ENCODE measurements at places on chromosomes 6 and 20. TPM values are rescaled to one million over a fixed set of nuclear protein-coding genes. Genes with fewer than 3 reads are reported as not detected.

DNA sequence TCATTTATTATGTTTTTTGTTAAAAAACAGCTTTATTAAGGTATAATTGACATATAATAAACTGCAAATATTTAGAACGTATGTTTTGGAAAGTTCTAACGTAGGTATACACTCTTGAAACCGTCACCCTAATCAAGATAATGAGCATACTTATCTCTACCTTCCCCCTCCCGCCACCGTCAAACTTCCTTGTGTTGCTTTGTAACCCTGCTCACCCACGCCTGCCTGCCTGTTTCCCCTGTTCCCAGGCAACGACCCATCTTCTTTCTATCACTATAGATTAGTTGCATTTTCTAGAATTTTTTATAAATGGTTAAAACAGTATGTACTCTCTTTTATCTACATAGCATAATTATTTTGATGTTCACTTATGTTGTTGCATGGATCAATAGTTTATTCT is 33.5 kb upstream of the GCLC start:
- no peak for DNase-seq
- no peak overlapping the region for H3K4me3 ChIP-seq
- no peaks in the 10 kb centered on the region for H3K27me3 ChIP-seq
- H3K4me1 ChIP-seq, result no peaks in the 10 kb centered on the region
- no peak overlapping the region for H3K27ac ChIP-seq

DNA sequence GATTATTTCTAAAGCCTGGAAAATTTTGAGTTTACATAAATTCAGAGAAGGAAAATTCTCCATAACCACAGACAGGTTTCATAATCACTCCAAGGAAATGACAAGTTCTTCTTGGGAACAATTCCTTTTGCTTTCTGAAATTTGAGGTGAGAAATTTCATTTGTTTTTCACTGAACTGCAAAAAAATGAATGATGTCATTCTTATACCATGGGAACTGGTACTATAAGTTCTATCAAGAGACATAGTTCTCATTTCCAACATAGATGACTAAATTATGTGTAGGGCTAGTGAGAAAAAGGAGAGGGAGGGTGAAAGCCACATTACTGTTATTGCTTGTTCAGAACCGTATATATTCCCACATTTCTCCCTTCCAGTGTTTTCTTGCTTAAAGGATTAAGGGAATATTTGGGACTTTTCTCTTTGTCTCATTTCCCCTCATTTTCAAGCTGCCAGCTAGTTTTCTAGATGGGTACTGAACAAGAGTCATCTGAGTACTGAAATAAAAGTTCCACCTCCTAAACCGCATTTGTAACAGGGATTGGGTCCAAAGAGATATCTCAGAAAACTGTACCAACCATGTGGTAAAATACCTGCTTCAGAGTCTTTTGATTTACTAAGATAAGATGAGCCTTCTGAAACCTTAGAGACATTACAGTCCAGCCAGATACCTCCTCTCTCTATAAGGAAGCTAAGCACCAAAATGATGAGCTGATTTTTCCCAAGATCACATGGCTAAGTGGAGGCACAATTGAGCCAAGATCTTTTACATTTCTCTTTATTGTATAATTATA is 144.3 kb upstream of the PRDM1 start:
- H3K36me3 ChIP-seq, result no peaks in the 10 kb centered on the region
- no peaks in the 10 kb centered on the region for H3K4me1 ChIP-seq
- H3K27ac ChIP-seq, result no peak overlapping the region
- no peak for DNase-seq
- no peaks in the 10 kb centered on the region for H3K27me3 ChIP-seq

- H3K27ac ChIP-seq, result no peak overlapping the region
- H3K4me1 ChIP-seq, result no peaks in the 10 kb centered on the region
- DNase-seq, result no peak
Observed at GRCh38 chr6:113315165-113315564, 542.0 kb upstream of the MARCKS start.

- no peaks in the 10 kb centered on the region for H3K36me3 ChIP-seq
- H3K27me3 ChIP-seq, result no peaks in the 10 kb centered on the region
- DNase-seq, result no peak
- no peaks in the 10 kb centered on the region for H3K4me1 ChIP-seq
- H3K27ac ChIP-seq, result no peak overlapping the region
- no peak overlapping the region for H3K4me3 ChIP-seq
Observed at GRCh38 chr20:45111799-45112471, 3.0 kb downstream of the WFDC5 start.

- H3K36me3 ChIP-seq, result no peaks in the 10 kb centered on the region
- peak overlapping the region; percentile 64 for H3K4me3 ChIP-seq
- H3K4me1 ChIP-seq, result peaks cover 16% of the 10 kb centered on the region
- H3K27ac ChIP-seq, result no peak overlapping the region
- DNase-seq, result no peak
Observed at GRCh38 chr6:7911345-7911725, 747 bp upstream of the TXNDC5 start.

DNA sequence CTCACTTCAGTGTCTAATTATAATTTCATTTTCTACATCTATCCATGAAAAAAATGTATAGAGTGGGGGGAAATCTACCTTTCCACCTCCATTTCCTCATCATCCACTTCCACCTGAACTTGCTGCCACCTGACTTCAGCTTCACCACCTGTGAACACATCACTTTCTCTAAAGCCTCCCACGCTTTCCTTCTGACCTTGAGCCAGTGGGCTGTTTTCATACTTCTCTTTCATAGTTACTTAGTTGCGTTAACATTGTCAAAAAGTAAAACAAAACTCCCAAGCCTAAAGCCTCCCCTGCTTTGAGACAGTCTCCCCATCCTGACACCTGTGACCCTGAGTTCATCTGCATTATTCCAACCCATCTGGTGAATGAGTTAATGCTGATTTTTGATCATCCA is 47.3 kb downstream of the KLHL31 start:
- H3K4me3 ChIP-seq, result no peak overlapping the region
- no peaks in the 10 kb centered on the region for H3K36me3 ChIP-seq
- no peaks in the 10 kb centered on the region for H3K4me1 ChIP-seq
- no peak overlapping the region for H3K27ac ChIP-seq

DNA sequence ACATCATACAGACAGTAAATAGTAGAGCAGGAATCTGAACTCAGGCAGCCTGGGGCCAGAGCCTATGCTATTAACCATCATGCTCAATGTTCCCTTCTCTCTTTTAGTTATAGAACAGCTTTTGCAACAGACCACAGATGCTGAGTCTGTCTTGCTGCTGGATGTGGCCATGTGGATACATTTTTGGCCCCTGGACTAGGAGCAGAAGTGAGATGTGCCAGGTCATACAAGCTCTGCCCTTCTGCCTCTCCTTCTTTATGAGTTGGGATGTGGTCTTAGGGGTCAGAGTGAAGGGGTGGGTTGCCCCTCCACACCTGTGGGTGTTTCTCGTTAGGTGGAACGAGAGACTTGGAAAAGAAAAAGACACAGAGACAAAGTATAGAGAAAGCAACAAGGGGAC is 14.6 kb upstream of the AARS2 start:
- H3K27ac ChIP-seq, result no peak overlapping the region
- DNase-seq, result no peak
- no peaks in the 10 kb centered on the region for H3K36me3 ChIP-seq
- no peak overlapping the region for H3K4me3 ChIP-seq
- H3K27me3 ChIP-seq, result peaks cover 6% of the 10 kb centered on the region

- no peak for DNase-seq
- peaks cover 25% of the 10 kb centered on the region for H3K36me3 ChIP-seq
- H3K27me3 ChIP-seq, result no peaks in the 10 kb centered on the region
- H3K4me1 ChIP-seq, result no peaks in the 10 kb centered on the region
Observed at GRCh38 chr20:32447136-32448027, 89.3 kb downstream of the ASXL1 start.

DNA sequence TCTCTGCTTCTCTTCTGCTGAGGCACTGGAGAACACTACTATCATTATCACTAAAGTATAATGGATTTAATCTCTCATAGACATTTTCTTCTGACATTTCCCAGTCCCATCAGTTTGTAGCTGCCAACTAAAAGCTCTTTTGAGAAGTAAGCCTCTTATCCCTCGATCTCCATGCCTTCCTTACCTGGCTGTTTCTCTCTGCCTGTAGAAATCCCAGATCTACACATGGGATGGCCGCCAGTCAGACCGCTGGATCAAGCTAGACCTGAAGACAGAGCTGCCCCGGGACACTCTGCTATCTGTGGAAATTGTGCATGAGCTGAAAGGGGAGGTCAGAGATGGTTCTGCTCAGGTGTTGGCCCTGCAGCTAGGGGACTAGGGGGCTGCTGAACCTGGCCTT is 25.4 kb downstream of the CCDC167 start:
- DNase-seq, result no peak
- H3K4me1 ChIP-seq, result no peaks in the 10 kb centered on the region
- H3K27me3 ChIP-seq, result no peaks in the 10 kb centered on the region
- no peak overlapping the region for H3K4me3 ChIP-seq
- no peak overlapping the region for H3K27ac ChIP-seq
- peaks cover 74% of the 10 kb centered on the region for H3K36me3 ChIP-seq

DNA sequence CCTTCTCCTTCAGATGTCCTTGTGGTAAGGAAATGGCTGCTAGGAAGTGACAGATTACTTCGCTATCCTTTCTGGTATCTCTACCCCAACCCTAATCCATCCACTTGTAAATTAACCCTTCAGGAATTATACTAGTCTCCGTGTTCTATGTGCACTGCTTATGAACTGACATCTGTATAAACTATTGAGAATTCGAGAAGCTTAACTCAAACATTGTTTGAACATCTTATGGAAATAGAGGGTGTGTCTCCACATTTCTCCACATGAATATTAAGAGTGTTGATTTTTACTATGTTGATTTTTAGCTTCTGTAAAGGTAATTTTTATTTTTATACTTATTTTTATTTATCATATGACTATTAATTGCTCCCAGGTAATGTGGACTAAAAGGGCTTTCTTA is 457.6 kb upstream of the ZNF337 start:
- H3K4me1 ChIP-seq, result no peaks in the 10 kb centered on the region
- DNase-seq, result no peak
- no peaks in the 10 kb centered on the region for H3K36me3 ChIP-seq
- H3K27me3 ChIP-seq, result no peaks in the 10 kb centered on the region

- H3K4me3 ChIP-seq, result no peak overlapping the region
- DNase-seq, result no peak
- H3K36me3 ChIP-seq, result no peaks in the 10 kb centered on the region
- H3K4me1 ChIP-seq, result no peaks in the 10 kb centered on the region
- H3K27ac ChIP-seq, result no peak overlapping the region
- no peaks in the 10 kb centered on the region for H3K27me3 ChIP-seq
Observed at GRCh38 chr20:11849976-11850670, 67.6 kb upstream of the BTBD3 start.

DNA sequence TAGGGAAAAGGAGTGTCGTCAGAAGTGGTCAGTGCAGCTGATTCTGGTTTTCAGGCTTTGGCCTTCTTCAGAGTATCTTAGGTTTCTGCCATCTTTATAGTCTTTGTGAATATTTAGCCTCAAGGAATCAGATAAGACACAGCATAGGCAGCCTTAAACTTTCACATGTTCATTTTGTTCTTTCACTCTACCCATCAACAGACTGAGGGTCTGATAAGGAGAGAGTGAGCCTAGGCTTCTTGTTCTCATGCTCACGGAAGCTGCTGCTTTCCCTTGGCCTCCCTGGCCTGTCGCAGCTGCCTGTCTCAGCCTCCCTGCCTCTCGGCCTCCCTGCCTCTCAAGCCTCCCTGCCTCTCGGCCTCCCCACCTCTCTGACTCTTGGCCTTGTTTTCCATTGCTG is 20.1 kb downstream of the RTF2 start:
- peaks cover 34% of the 10 kb centered on the region for H3K36me3 ChIP-seq
- H3K27ac ChIP-seq, result no peak overlapping the region
- no peak overlapping the region for H3K4me3 ChIP-seq
- peaks cover 7% of the 10 kb centered on the region for H3K4me1 ChIP-seq
- DNase-seq, result no peak

DNA sequence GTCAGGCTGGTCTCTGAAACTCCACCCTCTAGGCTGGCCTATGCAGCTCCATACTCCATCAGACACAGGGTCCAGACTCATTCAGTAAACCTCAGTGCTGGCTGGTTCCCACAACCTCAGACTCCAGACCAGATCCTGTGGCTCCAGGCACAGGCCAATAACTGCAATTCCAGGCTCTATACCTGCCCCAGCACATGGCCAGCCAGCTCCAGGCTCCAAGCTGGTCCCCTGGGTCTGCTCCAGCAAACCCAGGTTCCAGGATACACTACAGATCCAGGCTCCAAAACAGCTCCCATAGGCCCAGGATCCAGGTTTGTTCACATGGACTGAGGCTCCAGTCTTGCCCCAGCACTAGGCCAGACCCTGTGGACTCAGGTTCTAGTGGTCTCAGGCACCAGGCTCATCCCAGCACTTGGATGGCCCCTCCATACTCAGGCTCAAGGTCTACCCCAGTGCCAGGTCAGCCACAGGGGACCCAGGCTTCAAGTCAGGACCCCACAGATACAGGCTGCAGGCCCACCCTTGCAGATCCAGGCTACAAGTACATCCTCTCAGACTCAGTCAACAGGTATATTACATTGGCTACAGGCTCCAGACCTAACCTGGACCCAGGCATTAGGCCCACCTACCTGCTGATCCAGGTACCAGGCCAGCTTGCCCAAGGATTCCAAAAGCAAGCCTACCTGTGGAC is 117.6 kb upstream of the TMEM170B start:
- no peak overlapping the region for H3K4me3 ChIP-seq
- H3K27me3 ChIP-seq, result no peaks in the 10 kb centered on the region
- no peak overlapping the region for H3K27ac ChIP-seq
- no peak for DNase-seq
- no peaks in the 10 kb centered on the region for H3K36me3 ChIP-seq
- H3K4me1 ChIP-seq, result no peaks in the 10 kb centered on the region

- no peaks in the 10 kb centered on the region for H3K27me3 ChIP-seq
- DNase-seq, result no peak
- H3K36me3 ChIP-seq, result peaks cover 4% of the 10 kb centered on the region
- H3K27ac ChIP-seq, result no peak overlapping the region
- peaks cover 45% of the 10 kb centered on the region for H3K4me1 ChIP-seq
- H3K4me3 ChIP-seq, result peak overlapping the region; percentile 12
Observed at GRCh38 chr6:36098920-36099647, 31.2 kb upstream of the MAPK13 start.

- H3K36me3 ChIP-seq, result no peaks in the 10 kb centered on the region
- H3K4me1 ChIP-seq, result no peaks in the 10 kb centered on the region
- H3K27ac ChIP-seq, result no peak overlapping the region
- no peak for DNase-seq
- H3K27me3 ChIP-seq, result no peaks in the 10 kb centered on the region
Observed at GRCh38 chr6:118280210-118280609, 267.9 kb upstream of the PLN start.

GRCh38 chr20:44419131-44419844 is 56.4 kb upstream of the TTPAL start:
- no peak for DNase-seq
- H3K27me3 ChIP-seq, result no peaks in the 10 kb centered on the region
- H3K4me1 ChIP-seq, result no peaks in the 10 kb centered on the region
- no peak overlapping the region for H3K27ac ChIP-seq
- H3K4me3 ChIP-seq, result no peak overlapping the region
- no peaks in the 10 kb centered on the region for H3K36me3 ChIP-seq

The CAGE1 gene
- 0.18 TPM for total RNA-seq

The PCK1 gene
- total RNA-seq, result not detected

The CEP43 gene
- 29.5 TPM for total RNA-seq

The LIME1 gene
- 19.6 TPM for total RNA-seq

The IL17A gene
- total RNA-seq, result 0.63 TPM

The ADTRP gene
- 3.9 TPM for total RNA-seq

All from CD8-positive, alpha-beta memory T cell (primary cell).